NCI-H1694 treated with DMSO at 0.1 percent for 48 hours (cell line): ENCODE measurements at places on chromosomes 4 and X.

DNA sequence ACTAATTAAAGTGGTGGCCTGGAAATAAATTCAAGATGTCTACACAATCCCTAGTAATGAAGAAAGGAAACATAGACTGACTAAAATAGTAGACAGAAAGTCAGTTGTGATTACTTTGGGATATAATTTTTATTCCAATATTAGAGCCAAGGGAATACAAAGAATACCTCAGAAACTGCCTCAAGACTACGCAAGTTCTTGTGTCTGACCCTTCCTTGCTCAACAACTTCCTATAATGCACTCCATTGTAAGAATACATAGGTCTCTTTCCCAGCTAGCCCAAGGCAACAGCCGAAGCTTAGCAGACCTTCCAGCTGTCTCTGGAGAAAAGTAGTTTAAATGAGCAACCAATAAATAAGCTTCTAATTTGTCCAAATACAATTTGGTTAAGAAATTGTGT, 315.9 kb downstream of the IQCM start:
- DNase-seq, result no peak

GRCh38 chrX:153602601-153603000, 3.7 kb upstream of the CCNQ start:
- DNase-seq, result no peak

- DNase-seq, result no peak
Measured at GRCh38 chr4:6549445-6549844, 25.5 kb upstream of the MAN2B2 start.

- no peak for DNase-seq
Measured at GRCh38 chr4:83405844-83406816, 49.5 kb downstream of the HELQ start.

GRCh38 chr4:58138786-58139668, 1028.8 kb upstream of the IGFBP7 start:
- DNase-seq, result peak; percentile 89

GRCh38 chr4:84500386-84501201, 1.5 kb upstream of the NKX6-1 start:
- DNase-seq, result no peak

DNA sequence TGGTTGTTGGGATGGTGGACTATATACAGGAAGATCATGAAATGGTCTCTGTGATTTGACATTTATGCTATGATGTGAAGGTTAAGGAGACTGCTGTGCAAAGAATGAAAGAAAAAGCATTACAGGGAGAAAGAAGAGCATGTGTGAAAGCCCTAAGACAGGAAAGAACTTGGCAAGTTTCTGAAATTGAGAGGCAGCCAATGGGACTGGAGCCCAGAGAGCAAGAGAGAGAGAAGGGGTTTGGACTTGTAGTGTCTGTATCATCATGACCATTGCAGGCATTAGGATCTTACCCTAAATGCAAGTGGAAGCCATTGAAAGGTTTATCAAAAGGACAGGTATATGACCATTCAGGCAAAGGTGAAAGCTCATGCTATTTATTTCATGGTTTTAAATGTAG, 147.1 kb downstream of the NAA11 start:
- no peak for DNase-seq

GRCh38 chr4:169315530-169316343, 45.0 kb upstream of the SH3RF1 start:
- DNase-seq, result no peak

GRCh38 chrX:67674741-67675140, 130.9 kb downstream of the AR start:
- no peak for DNase-seq

DNA sequence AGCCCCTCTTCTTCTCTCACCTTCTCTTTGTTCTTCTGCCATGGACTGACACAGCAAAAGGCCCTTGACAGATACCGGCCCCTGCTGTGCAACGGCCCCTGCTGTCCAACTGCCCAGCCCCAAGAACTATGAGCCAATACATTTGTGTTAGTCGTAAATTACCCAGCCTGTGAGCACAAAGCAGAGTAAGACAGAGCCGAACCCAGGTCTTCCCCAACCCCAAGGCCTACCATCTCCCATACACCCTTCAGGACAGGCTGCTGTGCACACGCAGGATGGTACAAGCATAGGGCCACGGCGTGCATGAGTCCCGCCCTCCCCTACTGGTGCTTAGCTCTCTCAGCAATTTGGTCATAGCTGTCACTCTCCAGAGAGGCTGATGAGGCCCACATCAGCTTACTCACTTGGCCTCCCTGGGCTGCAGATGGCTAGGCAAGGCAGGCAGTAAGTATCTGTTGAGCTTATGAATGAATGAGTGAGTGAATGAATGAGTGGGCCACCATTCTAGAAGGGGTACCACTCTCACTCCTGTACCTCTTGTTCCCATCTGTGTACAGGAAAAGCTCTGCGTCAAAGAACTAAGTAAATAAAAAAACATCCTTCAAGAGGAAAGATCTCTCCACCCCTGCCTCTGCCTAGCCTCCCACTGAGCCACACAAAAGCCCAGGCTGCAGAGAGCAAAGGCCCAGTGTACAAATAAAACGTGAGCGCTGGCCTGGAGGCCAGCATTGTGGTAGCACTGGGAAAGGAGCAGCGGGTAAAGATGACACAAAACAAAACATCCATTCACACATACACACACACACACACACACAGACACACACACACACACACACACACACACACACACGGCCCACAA, 13.9 kb downstream of the WDR1 start:
- no peak for DNase-seq

DNA sequence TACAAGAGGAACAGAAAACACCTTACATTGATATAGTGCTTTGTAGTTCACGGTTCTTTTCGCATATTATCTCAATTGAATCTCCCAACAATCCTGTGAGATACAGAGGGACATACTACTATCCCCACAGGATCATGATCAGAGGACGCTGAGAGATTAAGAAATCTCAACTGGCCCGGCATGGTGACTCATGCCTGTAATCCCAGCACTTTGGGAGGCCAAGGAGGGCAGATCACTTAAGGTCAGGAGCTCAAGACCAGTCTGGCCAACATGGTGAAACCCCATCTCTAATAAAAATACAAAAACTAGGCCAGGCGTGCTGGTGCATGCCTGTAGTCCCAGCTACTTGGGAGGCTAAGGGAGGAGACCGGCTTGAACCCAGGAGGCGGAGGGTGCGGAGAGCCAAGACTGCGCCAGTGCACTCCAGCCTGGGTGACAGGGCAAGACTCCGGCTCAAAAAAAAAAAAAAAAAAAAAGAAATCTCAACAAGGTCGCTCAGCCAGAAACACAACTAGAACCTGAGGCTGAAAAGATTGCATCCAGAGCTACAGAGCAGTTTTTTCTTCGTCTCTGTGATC, 7.4 kb downstream of the APOO start:
- no peak for DNase-seq

DNA sequence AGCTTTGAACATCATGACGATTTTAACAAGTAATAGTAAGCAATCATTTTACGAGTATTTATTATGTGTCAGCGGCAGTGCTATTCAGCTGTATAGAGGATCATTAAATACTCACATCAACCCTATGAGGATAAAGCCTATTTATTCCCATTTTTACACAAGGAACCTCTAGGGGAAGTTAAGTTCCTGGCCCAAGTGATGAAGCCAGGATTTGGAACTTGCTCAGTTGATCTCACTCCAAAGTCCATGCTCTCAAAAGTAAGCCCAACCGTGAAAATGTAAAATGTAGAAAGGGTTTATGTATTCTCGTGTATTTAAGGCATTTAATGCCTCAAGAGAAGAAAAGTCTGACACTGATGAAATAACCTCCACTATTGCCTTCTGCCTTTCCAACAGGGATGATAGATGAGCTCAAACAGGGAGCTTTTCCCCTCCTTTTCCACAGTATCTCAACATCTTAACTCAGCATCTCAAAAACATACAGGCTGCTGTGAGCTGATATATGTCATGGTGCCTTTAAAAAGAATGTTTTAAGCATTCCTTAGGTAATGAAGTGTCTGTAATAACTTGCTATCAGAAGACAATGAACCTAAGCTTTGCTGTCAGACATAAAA, 35.0 kb upstream of the PLA2G12A start:
- DNase-seq, result no peak

GRCh38 chr4:7828011-7828720, 111.5 kb downstream of the AFAP1 start:
- DNase-seq, result no peak

GRCh38 chr4:83054928-83055327, 19.9 kb downstream of the COPS4 start:
- DNase-seq, result peak; percentile 4

DNA sequence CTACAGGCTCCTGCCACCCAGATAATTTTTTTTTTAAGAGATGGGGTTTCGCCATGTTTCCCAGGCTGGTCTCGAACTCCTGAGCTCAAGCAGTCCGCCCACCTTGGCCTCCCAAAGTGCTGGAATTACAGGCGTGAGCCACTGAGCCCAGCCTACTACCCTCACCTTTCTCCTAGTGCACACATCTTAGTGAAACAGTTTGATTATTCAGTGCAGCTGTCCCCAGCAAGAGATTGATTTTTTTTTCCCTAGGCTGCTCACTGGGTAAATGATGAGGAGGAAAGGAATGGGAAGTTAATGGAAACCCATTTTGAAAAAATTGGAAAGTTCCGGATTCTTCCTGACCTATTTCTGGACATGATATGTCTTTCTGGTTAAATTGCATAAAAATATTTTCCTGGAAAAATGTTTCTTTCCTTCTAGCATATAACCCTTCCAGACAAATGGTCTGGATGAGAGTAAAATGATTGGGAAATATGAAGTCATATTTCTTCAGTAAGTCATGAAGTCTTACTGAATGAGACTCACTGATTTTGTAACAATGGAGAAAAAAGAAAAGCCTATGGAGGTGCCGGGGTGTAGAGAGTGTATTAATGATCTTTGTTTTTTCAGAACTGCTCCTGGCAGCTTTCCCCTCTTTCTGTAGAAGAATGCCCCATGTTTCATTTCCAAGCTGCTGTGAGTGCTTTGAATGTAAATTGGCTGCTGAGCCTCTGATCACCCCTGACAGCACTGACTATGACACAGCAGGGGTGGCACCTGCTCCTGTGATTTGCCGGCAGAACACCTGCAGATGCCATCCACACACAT, 19.5 kb upstream of the ZNF41 start:
- no peak for DNase-seq

- DNase-seq, result no peak
Measured at GRCh38 chrX:40176351-40177116, 78.8 kb upstream of the BCOR start.

- DNase-seq, result no peak
Measured at GRCh38 chr4:60619531-60620305, 580.4 kb upstream of the ADGRL3 start.

DNA sequence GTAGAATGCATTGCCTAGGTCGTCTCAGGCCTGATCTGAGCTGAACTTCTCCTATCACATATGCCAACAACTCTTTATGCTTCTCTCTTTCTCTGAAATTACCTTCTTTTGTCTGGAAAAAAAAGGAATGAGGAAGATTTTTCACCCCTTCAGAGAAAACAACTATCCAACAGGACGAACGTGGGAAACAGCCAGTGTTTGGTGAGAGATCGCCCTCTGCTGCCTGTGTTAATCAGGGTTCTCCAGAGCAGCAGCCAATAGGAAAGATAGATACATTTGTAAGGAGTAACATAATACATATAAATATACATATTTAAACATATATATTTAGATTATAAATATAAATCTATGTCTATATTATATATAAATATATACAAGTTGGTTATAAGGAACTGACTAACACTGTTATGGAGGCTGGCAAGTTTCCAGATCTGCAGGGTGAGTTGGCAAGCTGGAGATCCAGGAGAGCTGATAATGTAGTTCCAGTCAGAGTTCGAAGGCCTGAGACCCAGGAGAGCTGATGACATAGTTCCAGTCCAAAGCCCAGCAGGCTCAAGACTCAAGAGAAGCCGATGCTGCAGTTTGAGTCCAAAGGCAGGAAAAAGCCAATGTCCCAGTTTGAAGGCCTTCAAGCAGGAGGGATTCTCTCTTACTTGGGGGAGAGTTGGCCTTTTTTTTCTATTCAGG, 13.3 kb downstream of the CETN2 start:
- DNase-seq, result peak; percentile 37

DNA sequence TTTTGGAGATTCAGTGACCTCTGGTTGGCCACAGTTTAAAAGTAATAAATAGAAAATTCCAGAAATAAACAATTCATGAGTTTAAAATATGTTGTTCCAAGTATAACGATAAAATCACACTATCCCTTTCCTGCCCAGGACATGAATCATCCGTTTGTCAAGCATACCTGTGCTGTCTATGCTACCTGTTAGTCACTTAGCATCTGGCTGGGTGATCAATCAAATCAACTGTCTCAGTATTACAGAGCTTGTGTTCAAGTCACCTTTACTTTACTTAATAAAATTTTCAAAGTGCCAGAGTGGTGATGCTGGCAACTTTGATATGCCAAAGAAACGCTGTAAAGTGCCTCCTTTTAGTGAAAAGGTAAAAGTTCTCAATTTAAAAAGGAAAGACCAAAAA, 979.5 kb upstream of the NDST4 start:
- DNase-seq, result no peak

DNA sequence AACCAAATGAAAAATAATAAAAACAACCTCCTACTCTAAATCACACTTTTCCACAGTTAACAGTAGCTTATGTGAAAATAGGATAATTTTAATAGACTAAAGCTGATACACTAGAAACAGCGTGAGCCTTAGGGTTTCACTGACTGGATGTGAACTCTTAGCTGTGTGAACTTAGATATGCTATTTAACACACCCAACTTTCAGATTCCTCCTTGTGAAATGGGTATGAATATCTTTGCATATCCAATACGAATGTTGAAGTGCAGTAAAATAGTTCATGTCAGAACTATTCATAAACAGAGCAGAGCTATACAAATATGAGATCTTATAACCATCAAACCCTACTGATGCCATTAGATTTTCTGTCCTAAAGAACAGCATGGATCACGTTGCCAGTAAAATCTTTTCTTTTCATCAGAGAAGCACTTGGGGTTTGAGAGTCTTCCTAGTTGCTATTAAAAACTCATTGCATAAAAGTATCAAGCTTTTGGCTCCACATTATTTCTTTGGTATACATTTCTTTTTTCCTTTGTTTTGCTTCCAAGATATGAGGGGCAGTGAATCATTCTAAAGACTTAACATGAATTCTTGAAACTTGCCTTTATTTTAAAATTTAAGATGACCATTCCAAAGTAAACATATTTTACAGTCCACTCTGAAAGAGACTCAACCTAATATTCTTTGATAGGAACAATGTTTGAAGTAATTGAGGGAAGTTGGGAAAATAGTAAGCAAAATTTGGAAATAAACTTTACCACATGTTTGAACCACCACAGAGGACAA, 102.4 kb downstream of the CPE start:
- DNase-seq, result no peak

- no peak for DNase-seq
Measured at GRCh38 chrX:24133312-24133711, 16.2 kb upstream of the ZFX start.

GRCh38 chrX:152220606-152221005, 82.2 kb upstream of the MAGEA10 start:
- DNase-seq, result no peak

DNA sequence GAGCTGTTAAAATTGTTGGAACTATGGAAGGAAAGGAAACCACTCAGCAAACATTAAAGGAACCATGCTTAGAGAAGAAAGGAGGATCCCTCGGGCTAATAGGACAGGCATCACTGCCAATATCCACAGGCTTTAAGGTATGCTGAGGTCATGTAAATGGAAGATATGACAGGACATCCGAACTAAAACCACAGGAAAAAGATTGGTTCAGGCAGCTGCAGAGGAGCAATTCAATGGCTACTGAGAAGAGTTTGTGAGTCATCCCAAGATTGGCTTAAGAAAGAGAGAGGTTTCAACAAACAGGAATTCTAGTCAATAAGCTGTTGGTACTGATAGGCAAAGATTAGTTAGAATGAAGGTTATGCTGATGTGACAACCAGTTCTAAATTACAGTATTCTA, 106.4 kb upstream of the FAM241A start:
- DNase-seq, result no peak
